ENCODE measurements at places on chromosomes 11 and 22.

DNA sequence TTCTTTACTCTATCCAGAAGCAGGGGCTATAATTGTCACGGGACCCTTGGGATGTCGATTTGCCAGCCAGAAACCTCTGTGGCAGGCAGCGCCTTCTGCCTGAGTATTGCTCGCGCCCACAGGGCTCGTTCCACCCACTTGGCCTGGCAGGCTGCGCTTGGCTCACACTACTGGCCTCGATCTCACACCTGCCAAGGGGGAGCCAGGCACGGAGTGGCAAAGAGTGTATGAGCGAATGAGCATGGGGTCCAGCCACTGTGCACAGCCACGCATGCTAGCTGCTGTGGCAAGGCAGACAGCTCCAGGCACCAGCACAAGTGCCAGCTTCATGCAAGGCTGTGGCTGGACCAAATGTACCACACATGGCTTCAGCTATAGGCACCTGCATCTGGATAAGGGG lies 599.8 kb downstream of the DLG2 start:
- DNase-seq = no peak

- no peak for DNase-seq
Measured at GRCh38 chr11:316891-317301, 3.1 kb downstream of the IFITM1 start.

DNA sequence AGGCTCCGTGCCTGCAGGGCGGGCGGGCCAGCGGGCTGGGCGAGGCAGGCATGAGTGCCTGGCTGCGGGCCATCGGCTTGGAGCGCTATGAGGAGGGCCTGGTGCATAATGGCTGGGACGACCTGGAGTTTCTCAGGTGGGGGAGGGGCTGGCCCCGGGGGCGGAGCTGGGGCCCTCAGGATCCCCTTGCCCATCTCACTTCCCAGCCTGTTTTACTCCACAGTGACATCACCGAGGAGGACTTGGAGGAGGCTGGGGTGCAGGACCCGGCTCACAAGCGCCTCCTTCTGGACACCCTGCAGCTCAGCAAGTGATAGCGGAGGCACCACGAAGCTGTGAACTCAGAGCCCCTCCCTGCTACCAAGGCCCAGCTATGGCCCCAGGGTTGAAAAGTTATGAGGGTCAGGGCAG lies 5.9 kb downstream of the PHOX2A start:
- DNase-seq = no peak

DNA sequence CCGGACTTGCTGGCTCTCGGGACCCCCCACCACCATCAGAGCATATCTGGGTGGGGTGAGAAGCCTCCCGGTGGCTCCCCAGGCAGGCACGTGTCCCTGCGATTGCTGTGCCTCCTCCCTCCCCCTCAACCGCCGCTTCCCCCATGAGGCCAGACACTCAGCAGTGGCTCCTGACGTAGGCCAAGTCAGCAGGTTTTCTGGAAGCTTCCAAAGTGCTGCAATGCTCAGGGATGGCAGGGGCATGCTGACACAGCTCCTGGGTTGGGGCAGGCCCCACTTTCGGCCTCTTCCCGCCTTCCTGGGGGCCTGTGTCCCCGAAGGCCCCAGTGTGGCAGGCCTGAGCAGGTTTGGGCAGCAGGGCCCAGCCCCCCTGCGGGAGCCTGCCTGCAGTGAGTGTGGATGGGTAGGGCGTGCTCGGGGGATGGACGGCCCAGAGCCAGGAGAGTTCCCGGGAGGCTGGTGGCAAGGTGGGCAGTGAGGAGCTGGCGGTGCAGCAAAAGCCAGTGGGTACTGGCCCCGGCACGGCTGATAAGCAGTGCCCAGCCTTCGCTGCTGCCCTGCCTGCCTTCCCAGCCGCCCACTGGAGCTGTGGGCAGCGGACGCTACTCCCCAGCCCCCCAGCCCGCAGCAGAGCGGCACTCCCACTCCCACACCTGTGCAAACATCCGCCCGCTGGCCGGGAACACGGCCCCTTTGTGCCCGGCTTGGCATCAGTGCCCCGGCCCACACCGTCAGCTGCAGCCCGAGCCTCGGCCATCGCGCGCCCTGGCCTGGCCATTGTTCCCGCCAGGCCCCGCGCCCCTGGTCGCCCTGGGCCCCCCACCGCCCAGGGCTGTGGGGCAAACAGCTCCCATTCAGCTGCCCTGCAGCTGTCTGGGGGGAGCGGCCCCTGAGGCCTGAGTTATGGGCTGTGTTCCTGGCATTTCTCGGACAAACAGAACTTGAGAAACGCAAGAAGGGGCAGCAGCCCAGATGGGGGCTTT lies 125.0 kb downstream of the KCNQ1OT1 start:
- no peak for DNase-seq

GRCh38 chr11:36051235-36052144 lies 107.6 kb downstream of the LDLRAD3 start:
- DNase-seq = no peak

DNA sequence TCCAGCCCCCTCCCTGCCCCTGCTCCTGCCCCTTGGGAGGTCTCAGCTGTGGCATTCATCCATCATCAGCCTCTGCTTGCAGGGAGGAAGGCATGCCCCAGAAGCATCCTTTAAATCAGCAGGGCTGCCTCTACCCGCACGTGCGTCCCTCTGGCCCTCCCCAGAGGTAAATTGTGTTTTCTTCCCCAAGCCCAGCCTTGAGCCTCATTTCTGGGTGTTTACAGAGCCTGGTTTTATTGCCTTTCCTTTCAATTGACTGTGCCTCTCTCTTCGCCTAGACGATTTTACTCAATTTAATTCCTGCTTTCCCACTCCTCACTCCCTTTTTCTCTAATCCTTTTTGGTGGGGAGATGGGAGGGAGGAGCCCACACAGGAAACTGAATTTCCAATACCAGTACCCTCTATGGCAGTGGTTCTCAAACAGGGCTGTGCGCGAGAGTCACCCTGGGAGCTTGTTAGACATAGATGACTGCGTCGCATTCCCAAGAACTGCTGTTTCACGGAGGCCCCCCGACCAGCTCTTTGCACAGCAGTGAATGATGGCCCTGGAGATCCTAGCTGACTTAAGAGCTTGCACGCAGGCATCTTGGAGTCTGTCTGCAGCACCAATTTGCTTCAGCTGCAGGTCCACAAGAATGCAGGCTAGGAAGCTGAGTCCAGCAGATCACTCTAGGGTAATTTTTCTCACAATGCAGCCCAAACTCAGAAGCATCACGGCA lies 15.1 kb upstream of the OAF start:
- no peak for DNase-seq

- no peak for DNase-seq
Measured at GRCh38 chr22:19174106-19175025, 4.2 kb downstream of the SLC25A1 start.

DNA sequence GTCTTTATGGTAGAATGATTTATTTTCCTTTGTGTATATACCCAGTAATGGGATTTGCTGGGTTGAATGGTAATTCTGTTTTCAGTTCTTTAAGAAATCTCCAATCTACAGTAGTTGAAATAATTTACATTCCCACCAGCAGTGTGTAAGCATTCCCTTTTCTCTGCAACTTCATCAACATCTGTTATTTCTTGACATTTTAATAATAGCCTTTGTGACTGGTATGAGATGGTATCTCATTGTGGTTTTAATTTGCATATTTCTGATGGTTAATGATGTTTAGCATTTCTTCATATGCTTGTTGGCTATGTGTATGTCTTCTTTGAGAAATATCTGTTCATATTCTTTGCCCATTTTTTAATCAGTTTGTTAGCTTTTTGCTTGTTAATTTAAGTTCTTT lies 901.2 kb downstream of the METTL15 start:
- no peak for DNase-seq

- no peak for DNase-seq
Measured at GRCh38 chr11:64835616-64836447, 8.6 kb downstream of the CDC42BPG start.

DNA sequence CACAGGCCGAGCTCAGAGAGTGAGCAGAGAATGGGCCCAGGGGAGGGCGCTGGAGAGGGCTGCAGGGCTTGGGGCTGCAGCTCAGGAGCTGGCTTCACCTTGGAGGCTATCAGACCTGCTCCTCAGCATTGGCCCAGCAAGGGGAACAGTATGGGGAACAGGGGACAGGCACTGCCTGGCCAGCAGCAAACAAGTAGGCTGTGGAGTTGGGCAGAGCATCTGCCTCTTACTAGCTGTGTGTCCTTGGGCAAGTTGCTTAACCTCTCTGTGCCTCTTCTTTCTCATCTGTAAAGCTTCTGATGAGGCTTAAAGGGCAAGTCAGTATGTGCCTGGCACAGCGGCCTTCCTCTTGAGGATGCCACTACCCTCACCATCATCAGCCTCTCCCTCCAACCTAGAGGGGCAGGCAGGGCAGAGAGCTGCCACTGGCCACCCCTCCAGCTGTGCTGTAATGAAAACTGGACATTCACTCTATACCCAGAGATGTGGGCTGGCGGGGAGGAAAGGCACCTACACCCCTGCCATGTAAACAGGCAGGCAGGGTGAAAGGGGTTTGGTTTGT lies 7.5 kb upstream of the CDKN1C start:
- no peak for DNase-seq

GRCh38 chr11:20374741-20375300 lies 11.3 kb downstream of the HTATIP2 start:
- no peak for DNase-seq

- DNase-seq = no peak
Measured at GRCh38 chr11:104573441-104573990, 324.7 kb downstream of the CASP12 start.

DNA sequence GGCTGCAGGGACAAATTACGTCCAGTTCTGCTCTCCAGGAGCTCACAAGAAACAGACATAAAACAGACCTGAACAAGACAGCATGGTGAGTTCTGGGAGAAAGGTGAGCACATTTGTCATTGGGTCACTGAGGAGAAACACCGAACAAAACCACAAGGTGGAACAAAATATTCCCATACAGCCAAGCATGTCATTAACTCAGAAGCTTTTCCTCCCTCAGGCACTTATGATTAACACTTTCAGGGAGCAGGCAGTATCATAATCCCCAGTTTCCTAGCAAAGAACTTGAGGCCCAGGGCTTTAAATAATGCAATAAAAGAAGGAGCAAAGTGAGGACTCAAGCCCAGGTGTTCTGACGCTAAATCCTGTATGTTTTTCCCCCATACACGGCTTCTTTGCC lies 43.0 kb downstream of the P4HA3 start:
- DNase-seq = no peak

DNA sequence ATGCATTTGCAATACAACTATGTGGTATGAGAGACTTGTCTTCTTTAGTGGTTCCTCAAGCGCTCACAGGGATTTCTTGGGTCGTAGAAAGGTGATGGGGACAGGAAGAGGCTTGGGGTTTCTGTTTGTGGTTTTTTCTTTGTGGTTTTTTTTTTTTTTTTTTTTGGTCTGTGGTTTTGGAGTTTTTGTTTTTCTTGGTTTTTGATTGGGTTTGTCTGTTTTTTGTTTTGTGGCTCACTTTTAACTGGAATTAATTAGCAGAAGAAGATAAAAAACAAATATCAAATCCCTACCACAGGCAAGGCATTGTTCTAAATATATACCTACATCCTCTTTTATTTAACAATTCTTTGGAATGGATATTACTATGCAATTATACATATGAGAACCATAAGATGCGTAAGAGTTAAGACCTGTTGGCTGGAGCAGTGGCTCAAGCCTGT lies 5.5 kb downstream of the TTC28 start:
- no peak for DNase-seq

- no peak for DNase-seq
Measured at GRCh38 chr22:43164636-43165035, 13.3 kb downstream of the TSPO start.

DNA sequence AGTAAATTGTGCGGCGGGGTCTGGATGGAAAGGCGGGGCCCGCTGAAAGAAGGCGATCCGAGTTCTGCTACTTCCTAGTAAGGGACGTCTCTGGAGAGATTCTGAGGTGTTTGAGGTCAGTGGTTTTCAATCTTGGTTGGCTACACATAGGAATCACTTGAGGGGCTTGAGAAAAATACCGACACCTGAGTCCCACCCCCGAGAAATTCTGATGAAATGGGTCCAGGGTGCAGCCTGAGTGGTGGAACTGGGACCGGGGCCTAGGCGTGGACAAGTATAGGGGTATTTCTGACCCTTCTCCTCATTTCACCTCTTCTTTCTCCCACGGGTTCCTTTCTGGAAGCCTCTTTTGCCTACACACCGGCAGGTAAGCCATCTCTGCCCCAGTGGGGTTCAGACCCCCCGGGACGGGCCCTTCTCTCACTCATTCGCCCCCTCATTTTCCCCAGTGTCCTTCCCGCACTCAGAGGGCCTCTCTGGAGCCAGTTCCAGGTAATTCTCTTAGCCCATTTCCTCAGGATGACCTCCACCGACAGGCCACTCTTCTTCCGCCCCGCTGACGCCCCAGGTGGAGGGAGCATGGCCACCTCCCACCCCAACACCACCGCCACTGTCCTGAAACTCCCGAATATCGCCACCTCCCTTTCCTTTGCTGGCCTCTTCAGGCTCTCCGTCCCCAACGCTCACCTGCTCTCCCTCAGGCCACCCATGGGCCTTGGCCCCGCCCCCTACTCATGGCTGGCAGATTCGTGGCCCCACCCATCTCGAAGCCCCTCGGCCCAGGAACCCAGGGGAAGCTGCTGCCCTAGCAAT lies 11.8 kb downstream of the ROBO3 start:
- DNase-seq = no peak

GRCh38 chr11:83181815-83182214 lies 11.7 kb upstream of the ANKRD42 start:
- no peak for DNase-seq

DNA sequence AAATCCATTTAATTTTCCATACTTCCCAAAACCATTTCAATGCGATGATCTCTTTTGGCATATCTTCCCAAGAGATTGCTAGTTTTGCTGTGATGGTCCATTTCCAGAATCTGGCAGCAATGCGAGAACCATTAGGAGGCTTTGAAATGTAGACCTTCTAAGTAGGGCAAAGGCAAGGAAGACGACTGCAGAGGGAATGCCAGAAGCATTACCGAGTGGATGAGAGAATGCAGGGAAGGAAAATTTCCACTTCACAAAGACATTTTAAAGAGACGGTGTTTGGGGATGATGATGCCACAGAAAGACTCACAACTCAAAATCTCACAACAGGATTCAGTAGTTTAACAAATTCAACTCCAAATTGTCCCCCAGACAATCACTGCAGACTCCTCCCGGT lies 471 bp upstream of the CEP126 start:
- no peak for DNase-seq

GRCh38 chr11:24238771-24239645 lies 257.8 kb upstream of the LUZP2 start:
- DNase-seq = no peak

- DNase-seq = no peak
Measured at GRCh38 chr11:27282806-27283205, 80.2 kb downstream of the CCDC34 start.

GRCh38 chr11:15170698-15171097 lies 56.0 kb downstream of the INSC start:
- DNase-seq = no peak

DNA sequence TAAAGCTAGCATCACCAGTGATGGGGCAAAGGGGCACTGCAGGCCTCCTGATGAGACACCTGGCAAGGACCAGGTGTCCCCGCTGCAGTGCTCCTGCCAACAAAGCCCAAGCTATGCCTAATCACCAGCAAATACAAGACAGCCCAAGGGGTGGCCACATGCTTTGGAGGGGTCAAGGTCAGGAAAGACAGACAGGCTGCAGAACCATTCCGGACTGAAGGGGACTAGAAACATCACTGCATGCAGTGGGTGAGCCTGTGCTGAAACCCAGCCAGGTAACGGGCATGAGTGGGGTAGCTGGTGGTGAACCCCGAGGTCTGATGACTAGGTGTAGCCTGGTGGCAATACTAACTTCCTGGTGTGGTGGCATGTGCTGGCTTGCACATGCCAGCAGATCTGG lies 111.1 kb downstream of the MED15 start:
- no peak for DNase-seq

Measured in stimulated activated CD8-positive, alpha-beta memory T cell treated with anti-CD3 and anti-CD28 coated beads, Interleukin-15, amount 100 ng/mL, for 4 hours (primary cell).